ENCODE measurements at places on chromosomes 16 and 17.

DNA sequence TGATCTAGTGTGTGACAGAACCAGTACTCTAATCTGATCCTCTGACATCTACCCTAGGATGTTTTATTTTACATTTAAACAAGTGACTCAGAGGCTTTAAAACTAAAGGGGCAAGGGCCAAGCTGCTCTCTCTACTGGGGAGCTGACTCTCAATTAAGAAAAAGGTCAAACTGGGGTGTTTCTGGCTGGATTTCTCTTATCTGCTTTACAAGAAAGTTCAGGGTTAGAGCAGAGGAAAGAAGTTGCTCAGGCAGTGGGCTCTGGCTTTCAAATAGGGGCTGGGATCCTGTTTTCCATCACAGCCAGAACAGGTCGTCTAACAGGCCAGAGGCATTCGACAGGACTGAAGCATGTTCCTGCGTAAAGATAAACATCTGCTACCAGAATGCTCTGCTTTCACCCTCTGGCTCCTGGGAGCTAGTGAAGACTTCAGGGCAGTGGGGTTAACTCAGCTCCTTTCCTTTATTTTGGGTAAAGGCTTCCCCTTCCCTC lies 8.5 kb downstream of the MMP28 start:
- DNase-seq = no peak

- peak; percentile 60 for DNase-seq
Measured at GRCh38 chr17:74457146-74457819, 9.2 kb upstream of the CD300A start.

DNA sequence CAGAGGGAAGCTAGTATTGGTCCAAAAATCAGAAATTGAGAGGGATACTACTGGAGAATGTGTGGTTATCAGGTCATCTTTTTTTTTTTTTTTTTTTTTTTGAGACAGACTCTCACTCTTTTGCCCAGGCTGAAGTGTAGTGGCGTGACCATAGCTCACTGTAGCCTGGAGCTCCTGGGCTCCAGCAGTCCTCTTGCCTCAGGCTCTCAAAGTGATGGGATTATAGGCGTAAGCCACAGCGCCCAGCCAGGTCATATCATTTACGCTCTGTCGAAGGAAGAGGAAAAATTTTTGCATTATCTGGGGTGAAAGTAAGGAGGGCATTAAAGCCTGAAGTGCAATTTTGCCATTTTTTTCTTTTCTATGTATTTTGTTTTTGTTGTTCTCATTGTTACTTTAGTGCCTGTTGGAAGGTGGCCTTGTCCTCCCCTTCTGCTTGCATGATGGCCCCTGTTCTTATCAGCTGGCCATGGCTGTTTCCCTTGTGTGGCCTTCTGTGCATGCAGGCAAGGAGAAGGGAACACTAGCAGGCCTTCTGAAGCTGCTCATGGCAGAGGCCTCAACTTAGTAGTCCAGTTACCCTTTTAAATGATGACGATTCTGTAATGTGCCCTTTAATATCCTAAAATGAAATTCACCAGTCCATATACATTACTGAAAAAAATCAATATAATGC lies 118.3 kb downstream of the SPECC1 start:
- DNase-seq = no peak

DNA sequence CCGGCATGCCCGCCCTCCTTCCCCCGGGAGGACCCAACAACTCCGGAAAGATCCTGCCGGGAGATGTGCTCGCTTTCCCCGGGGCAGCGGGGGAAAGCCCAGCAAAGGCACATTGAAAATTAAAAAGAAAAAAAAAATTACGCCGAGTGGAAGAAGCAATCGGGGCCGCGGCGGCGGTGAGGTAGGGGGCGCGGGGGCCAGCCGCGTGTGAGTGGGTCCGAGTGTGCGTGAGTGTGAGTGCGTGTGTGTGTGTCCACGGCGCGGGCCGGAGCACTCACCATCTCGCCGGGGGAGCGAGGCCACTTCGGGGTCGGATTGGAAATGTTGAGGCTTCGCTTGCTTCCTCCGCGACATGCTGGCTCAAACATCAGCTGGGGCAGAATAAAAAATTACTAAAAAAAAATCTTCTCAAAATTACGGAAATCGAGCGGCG lies at the start of gene SALL1:
Gene SALL1, minus strand, starts transcription at position 383 of the 433 bp plus-strand sequence. Its CDS starts 29 bp downstream, at position 354.
- DNase-seq = no peak

GRCh38 chr16:4103745-4104144 lies 12.5 kb downstream of the ADCY9 start:
- DNase-seq = no peak

Measured in activated CD8-positive, alpha-beta memory T cell treated with anti-CD3 and anti-CD28 coated beads for 48 hours (primary cell).